ENCODE measurements at places on chromosomes 12 and 14.

GRCh38 chr12:132276066-132276826, 53.1 kb downstream of the GALNT9 start:
- no peak for DNase-seq

GRCh38 chr12:64877363-64878004, 53.0 kb downstream of the TBC1D30 start:
- no peak for DNase-seq

DNA sequence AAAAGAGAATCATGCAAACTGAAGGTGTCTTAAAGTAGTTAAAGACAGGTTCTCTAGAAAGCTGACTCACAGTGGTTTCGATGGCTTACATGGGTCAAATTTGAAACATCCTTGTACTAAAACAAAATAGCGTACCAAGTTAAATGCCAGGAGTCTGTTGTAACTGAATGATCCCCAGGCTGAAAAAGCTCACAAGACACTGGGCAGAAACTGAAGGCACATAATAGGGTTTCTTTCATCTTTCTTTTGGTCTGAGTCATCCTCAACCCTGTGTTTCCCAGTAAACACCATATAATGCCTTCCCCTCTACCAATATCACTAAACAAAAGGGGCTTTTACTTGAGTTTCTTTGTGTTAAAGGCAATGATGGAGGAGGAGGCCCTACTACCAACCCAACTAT, 12.8 kb downstream of the ZFYVE1 start:
- no peak for DNase-seq

DNA sequence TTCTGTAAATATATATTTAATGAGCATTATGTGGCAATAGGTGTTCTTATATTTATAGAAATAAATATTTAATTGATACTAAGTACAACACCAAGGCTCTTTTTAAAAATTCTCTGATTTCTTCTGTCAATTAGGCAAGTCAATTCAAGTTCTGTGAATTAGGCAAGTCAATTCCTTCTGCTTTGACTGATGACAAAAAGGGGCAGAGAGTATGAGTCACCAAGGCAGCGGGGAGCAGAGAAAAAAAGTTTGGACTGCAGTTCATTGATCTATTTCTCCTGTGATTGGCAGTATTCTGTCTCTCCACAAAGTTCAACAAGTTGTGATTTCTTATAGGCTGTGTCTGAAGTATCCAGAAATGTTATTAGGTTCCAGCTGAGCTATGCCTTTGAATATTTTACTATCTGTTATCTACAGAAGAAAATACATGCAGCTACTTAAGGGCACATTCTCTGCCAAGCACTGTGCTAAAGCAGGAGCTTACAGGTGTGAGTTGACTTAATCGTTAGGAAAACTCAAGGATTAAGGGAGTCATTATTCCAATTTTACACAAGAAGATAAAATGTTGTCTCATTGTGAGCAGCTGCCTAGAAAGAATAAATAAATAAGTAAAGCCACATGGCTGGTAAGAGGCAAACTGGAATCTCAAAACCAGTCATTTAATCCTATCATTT, 206.4 kb upstream of the ALG10B start:
- DNase-seq: no peak

- DNase-seq: peak; percentile 84
Observed at GRCh38 chr14:85529803-85530574, at the start of gene FLRT2. TSS of gene FLRT2 (plus strand) at chr14:85530144. CDS start at chr14:85621515, 91,371 bp downstream.

DNA sequence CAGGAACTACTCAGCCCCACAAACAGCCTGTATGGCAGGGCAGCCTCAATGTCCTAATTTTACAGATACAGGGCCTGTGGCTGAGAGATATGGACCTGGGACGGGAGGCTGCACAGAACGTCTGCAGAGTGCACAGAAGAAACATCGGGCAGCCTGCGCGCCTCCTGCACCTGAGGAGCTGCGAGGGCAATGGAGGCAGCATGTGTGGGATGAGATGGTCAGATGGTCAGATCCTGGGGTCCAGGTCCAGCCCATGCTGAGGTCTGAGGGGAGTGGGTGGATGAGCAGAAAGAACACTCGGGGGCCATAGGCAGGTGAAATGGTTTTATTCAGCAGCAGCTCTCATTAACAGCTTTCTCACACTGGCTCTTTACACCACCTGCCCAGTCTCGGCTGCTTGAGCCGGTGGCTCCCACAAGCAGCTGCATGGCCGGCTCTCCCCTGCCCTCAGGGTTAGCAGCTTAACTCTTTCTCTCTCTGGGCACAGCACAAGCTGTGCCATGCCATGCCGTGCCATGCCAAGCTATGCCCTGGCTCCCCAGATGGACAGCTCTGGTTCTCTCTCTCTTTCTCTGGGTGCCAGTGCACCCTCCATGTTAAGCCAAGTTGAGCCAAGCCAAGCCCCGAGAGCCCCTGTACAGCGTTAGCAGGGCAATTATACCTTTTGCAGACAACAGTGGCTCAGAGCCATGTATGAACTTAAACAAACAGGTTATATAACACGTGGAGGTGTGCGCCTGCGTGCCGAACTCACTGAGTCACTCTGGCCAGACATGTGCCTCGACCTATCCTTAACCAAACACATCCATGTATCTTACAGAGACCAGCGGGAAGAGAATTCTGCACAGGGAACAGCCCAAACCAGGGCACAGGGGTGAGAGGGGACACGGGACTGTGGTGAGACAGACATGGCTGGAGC, 47.6 kb downstream of the RIMBP2 start:
- DNase-seq: no peak

All from left hindlimb (tissue), 1 donor.